Stimulated activated CD4-positive, alpha-beta T cell treated with anti-CD3 and anti-CD28 coated beads, Interleukin-12 subunit alpha, Interleukin-12 subunit beta, amount 100 ng/mL, for 24 hours (primary cell): ENCODE measurements at places on chromosomes 12 and 14.

DNA sequence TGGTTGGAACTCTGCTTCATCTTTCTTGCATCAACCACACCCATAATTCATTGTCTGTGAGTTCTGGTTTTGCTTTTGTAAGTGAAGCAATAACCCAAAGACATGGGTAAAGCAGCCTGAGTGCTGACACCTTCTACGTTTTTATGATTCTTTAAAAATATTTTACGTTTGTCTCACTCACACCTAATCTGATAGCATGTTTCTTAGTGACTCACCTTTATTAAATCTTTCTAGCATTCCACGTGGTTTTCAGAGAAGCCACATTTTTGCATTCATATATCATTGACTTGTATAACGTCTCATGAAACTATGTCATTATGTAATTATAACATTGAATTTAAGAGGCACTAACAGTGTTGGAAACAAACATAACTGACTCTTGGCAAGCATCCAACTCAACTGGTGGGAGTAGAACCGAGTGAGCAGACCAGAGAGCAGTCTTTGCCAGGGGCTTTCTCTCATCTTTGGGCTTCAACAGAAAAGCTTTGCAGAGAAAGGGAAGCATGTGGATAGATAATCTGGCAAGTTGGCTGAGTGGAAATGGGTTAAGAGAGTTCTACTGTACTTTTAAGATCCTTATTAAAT lies 118.8 kb downstream of the TPH2 start:
- DNase-seq = no peak

GRCh38 chr12:85951823-85952222 lies 77.7 kb downstream of the NTS start:
- no peak for DNase-seq

DNA sequence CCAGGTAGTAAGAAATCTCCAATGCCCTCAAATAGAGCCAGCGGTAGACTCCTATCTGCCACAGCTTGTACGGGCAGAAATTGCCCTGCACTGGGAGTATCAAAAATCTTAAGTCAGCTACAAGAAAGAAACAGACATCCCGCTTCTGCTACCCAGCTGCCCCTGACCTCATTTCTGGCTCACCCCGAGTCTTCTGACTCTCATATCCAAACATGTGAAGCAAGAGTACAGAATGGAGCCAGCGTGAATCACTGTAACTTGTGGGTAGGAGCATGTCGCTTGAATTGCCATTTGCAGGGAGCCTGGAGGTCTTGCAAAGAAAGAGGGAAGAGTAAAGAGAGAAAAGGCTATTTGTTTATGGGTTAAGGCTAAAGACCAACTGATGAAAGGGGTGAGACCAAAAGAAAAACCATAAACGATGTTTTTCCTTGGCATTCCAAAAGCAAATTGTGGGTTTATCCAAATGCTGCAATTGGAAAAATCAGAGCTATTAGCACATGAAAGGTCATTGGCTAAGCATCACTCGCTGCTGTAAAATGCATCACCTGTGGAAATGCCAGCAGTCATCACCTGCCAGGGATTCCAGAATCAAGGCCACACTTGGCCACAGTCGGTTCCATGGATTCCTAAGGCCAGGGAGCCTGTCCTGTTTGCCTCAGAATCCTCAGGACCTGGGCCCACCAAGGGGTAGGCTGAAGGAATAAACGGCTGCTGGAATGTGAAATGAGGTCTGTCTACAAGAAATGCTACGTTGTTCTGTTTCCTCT lies 86.6 kb downstream of the FOXN3 start:
- DNase-seq = no peak

DNA sequence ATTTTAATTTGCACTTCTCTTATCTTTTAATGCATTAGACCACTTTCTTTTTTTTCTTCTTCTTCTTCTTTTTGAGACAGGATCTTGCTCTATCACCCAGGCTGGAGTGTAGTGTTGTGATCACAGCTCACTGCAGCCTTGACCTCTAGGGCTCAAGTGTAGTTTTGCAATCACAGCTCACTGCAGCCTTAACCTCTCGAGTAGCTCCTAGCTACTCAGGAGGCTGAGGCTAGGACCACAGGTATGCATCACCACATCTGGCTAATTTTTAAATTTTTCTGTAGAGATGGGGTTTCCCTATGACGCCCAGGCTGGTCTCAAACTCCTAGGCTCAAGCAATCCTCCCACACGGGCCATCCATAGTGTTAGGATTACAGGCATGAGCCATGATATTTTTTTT lies 12.7 kb downstream of the TMED8 start:
- DNase-seq = no peak

DNA sequence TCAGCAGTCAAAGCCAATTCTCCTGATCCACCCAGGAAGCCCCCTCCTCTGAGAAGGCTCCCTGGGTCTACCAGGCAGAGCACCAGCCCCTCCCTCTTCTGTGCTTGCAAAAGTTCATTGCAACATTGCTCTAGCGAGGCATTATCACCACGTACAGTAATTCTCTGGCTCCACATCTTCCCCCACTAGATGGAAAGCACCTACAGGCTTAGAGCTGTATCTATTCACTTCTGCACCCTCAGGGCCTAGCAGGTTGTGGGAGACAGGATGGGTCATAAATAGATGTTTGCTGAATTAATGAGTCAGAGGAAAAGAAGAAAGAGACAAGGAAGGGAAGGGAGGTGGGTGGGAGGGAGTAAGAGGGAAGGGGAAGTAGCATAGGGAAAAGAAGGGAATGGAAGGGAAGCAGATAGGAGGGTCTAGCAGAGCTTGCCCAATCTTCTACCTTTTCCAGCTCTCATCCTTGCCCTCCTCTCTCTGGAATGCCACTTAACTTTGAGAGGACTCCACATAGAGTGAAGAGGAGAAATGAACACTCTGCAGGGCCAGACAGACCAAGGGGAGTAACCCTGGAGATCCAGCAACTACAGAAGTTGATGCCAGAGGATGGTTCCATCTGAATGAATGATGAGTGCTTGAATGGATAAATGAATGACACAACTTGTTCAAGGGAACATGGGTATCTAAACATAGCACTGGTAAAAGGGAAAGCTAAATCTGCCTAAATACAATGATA lies 42.0 kb upstream of the NT5DC3 start:
- DNase-seq = no peak

DNA sequence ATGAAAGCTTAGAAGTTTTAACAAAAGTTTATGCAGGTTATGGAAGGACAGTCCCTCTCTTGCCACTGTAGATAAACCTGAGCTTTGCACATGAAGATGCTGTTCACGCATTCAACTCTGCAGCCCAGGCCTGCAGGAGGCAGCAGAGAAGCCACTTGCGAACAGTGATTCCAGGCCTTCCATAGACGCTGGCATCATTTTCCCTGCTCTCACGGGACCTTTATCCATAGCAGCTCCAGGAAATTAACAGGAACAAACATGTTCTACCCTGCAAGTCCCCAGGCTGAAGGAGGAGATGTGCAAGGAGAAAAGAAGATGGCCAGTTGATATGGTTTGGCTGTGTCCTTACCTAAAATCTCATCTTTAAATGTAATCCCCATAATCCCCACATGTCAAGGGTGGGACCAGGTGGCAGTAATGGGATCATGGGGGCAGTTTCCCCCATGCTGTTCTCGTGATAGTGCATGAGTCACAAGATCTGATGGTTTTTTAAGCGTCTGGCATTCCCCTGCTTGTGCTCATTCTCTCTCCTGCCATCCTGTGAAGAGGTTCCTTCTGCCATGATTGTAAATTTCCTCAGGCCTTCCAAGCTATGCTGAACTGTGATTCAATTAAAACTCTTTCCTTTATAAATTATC lies 2.0 kb downstream of the ERP27 start:
- no peak for DNase-seq

DNA sequence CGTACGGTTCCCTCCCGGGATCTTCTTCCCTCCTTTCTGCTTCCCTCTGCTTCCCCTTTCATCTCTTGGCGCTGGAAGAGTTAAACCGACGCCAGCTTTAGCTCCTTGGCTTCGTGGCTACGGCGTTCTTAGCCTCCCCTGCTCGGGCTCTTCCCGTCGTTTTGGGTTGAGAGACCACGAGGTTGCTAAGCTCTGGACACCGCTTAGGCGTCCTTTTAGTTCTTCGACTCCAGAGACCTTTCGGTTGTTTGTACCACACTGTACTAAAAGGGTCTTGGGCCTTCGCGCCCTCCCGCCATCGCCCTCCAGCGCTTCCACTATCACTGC lies 545 bp downstream of the CPSF2 start:
- DNase-seq = no peak

GRCh38 chr14:50036637-50037036 lies 79.7 kb downstream of the VCPKMT start:
- no peak for DNase-seq

DNA sequence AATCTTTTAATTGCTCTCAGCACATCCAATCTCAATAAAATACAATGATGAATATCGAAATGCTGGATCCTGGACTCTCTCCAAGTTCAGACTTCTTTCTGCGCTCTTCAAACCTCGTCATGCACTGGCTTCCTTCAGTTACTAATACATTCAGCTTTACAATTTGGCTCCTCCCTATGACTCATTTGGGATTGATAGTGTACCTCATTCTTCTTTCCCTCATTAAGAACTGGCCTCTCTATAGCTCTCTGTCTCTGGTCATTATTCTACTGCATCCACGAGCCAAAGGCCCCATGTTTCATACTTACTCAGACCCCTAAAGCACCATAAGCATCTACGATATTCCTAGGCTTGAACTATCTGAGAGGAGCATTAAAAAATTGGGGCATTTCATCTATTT lies 4.9 kb downstream of the TSPAN8 start:
- DNase-seq = no peak
